ENCODE measurements at places on chromosomes 7 and 10.

- DNase-seq = no peak
Observed at GRCh38 chr7:107253599-107253998, 84.8 kb downstream of the HBP1 start.

- DNase-seq = no peak
Observed at GRCh38 chr10:51488766-51489408, 210.5 kb downstream of the CSTF2T start.

- DNase-seq = no peak
Observed at GRCh38 chr7:55258631-55259030, 106.5 kb upstream of the LANCL2 start.

GRCh38 chr10:1174022-1174421 lies 117.8 kb downstream of the WDR37 start:
- no peak for DNase-seq

DNA sequence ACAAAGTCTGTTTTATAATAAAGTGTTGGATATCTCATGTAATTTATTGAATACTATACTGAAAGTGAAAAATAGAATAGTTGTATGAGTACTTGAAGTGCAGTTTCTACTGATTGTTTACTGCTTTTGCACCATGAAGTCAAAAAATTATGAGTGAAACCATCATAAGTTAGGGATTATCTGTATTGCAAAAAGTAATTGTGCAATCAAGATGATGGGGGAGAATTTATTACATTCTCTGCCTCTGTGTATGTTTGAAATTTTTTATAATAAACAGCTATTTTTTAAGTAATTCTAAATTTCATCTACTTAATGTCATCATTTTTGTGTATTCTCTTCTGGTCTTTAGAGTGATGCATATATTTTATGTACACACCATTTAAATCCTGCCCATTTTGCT lies 47.2 kb upstream of the TMEM273 start:
- DNase-seq = no peak
